ENCODE measurements at places on chromosomes 3 and 15.

DNA sequence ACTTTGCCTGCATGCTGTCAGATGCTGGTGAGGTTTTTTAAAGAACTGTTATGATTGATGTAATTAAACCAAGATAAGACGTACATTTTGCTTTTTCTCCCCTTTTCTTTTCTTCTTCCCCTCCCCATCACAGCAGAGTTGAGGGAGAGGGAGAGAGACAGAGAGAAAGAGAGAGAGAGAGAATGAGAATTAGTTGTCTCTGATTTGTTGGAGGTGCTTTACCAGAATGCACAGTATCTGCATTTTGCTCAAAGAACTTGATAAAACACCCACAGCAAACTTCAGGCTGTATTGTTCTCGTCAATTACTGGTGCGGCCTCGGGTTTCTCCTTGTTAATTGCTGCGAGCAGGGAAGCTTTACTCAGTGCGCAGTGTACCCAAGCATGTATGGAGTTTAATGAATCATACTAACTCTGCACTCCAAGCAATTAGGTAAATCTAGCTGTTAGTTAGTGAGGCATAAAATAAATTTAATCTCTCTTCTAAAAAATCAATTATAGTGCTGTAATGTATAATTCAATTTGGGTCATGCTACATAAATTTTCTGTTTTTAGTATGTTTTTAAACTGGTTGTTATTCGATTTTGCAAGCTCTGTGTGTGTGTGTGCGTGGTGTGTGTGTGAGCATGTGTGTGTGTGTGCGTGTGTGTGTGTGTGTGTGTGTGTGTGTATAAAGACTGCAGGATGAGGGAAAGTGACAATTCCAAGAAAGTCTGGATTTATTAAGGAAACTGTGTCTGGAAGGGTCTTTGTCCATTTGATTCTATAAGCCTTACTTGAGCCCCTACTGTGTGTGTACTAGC lies 273.4 kb downstream of the TLE3 start:
- DNase-seq: no peak

DNA sequence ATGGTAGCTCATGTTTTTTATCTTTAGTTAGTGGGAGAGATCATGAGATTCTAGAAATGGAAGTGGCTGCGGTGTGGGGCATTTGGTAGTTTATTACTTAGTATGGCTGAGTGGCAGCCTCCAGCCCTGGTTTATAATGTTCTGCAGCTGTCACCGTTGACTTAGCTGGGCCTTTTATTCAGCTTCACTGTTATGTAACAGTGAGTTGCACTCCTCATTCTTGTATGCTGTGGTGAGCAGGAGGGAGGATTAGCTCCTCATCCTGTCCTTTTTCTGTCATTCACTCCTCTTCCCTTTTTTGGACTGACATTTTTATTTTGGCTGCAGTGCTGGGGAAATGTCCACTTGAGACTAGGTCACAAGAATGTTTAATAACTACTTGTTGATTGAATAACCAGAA lies 29.5 kb downstream of the RAD54L2 start:
- DNase-seq: no peak

DNA sequence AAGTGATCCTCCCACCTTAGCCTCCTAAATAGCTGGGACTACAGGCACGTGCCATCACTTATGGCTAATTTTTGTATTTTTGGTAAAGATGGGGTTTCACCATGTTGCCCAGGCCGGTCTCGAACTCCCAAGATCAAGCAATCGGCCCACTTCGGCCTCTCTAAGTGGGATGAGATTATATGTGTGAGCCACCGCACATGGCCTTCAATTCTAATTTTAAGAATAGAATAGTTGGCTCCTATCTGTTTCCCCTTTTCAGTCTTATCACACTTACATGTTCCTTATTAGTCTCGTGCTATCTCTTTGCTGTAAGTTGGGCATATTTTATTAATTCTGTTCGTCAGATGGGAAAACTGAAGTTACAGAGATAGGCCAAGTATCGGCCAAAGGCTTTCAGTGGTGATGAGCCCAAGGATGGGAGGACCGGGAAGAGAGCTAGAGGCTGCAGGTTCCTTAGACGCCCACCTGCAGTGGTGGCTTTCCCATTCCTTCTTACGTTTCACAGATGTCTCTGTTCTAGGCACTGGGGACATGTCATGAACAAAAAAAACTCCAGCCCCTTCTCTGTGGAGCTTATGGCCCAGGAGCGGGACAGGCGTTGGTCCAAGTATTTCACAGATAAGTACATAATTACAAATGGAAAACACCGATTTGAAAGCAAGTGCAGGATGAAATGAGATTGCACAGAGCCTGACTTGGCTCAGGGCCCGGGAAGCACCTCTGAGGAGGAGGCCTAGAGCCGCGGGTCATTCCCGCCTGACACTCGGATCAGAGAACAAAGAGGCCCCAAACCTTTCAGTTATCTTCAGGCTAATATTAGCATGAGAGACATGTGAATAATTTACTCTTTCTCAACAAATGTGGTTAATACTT lies 91.1 kb upstream of the KLF13 start:
- DNase-seq: no peak

GRCh38 chr3:124078953-124079911 lies 87.3 kb upstream of the ROPN1 start:
- no peak for DNase-seq

- no peak for DNase-seq
Measured at GRCh38 chr3:188335656-188336055, 181.7 kb downstream of the LPP start.

DNA sequence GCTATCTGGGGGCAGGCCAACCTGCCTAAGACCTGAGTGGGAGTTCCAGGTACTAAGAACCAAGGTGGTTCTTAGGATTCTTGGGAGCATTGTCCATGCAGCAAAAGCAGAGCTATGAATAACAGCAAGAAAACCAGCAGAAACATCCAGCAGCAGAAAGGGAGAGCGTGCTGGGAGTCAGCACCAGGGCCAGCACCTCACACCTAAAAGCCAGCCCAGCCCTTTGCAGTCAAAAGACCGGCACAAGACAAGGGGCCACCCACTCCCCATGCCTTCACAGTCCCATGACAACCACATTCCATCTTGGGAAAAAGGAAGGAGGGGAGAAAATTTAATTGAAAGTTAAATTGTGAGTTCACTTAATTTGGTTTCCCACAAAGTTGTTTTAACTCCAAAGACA lies 364.9 kb downstream of the AGBL1 start:
- no peak for DNase-seq

DNA sequence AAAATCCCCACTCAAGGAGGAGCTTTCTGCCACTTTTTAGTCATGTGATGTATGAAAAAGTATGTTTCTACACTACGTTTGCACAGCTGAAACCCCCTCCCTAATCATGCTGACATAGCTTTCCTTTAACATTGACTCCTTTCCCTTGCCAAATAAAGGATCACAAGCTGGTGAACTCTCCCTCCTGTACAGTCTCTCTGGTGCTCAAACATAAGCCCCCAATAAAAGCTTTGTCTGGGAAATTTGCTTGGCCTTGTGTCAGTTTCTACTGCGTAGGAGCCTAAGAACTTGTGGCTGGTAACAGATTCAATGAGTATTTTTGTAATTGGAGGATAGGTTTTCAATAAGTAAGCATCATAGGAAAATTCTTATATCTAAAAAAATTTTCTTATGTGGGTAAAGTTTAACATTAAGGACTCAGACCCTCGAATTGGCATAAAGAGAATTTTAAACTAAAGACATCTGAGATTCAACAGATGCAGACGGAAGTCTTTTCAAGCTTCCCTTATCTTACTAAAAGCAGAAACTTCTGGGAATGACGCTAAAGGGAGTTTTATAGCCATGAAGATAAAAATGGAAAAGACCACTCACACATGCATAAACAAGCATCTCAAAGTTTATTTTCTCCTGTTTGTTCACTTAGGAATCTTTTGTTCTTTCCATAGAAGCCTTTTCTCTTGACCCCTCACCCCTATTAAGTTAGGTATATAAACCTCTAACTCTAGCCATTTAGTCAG lies 44.1 kb upstream of the P2RY1 start:
- DNase-seq: peak; percentile 32

DNA sequence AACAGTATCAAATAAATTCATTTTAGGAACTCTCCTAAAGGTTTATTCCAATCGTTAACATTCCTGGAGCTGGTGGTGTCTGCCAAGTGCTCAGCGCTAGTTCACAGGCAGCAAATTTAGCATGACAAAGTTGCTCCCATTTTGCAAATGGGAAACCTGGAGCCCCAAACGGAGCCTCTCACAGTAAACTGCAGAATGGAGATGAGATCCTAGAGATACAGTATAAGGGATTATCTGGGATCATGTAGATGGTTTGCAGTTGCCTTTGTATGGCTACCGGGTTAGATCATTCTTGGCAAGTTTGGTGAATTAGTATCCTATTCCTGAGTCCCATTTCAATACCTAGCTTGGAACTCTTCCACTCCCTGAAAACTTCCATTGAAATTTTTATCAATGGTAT lies 173.7 kb downstream of the CDIN1 start:
- no peak for DNase-seq

DNA sequence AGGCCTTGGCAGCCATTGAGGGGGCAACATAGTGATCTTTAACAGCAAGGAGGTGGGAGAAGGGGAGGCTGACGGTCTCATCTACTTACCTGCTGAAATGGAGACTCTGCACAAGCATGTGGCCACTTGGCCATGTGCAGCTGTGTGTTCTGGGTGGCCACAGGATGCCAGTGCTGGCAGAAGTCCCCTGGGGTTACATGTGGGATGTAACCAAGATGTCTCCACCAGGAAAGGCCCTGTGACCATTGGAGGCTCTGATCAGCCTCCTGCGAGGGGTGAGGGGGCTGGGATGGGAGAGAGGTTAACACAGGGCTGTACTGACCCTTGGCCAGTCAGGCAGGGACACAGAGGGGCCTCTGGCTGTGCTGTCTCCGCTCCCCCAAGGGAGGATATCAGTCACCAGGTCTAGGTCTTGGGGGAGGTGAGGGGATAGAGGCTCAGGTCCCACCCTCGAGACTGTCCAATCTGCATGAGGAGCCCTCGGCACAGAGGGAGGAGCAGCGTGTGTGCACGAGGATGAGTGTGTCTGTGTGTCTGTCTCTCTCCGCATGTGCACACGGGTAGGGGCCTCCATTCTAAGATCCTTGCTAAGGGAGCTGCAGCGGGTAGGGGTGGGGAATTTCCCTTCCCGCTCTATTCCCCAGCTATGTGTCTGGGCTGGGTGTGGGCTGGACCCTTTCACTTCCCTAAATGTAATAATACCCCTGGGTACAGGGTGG lies 19.5 kb downstream of the PRKCD start:
- no peak for DNase-seq

- DNase-seq: no peak
Measured at GRCh38 chr3:43970920-43971319, 270.8 kb upstream of the TOPAZ1 start.

GRCh38 chr15:90028376-90028944 lies 27.3 kb downstream of the ZNF710 start:
- no peak for DNase-seq

DNA sequence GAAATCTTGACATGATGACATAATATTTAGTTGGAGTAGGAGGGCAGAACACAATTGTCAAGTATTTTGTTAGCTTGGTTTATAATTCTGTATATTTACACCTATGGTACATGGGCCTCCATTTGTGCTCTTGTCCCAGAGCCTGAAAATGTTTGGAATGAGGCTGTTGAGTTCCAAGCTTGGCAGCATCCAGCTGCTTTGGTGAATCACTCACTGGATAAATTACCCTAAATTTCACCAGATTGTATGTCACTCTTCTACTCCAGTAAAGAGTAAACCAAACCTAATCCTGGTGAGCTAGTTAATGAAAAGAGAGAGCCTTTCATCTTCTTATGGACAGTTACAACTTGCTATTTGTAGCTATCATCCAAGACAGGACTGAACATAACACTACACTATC lies 928.7 kb downstream of the DIPK2A start:
- no peak for DNase-seq

DNA sequence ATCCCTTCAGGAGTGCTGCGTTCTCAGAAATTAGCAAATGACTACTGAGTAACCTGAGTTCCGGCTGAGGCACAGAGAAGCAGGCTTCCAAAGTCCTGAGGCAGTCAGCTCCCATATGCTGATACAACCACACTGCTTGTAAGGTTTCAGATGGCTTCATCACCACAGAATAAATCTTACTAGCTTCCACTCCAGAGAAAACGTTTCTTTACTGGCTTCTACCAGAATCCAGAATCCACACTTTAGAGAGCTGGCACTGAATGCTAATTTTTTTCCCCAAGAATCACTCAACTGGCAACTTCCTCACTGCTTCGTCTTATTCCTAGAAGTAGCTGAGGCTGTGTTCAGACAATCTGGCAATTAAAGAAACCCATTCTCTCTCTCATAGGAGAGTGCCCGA lies 21.4 kb downstream of the TAMM41 start:
- no peak for DNase-seq

DNA sequence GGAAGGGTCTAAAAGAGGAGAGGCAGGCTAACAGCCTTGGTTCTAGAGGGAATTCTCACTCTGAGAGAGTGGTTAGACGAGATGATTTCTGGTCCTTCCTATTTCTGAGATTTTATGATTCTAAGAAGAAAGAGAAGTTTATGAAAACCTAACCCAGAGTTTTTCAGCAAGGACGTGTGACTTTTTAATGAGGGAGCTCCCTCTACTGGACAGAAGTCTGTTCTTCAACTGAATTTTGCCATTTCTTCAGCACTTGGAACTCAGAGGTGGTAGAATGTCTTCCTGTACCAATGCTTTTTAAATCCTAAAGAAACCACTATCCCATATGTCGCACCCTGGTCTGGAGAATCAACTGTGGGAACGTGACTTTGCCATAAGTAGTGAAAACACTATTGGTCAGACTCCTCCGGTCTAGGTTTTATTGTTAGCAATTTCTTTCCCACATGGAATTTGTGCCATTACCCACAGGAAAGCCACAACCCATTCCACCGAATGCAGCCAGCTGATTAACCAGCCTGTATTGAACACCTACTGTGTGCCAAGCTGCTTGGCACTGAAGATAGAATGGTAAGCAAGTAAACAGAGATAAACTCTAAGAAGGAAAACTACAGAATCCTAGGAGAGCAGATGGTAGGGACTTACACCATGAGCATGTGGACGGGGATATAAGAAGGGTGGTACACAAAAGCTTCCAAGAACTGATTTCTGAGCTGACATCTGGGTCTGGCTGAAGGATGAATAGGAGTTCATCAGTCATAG lies 199.5 kb upstream of the LMCD1 start:
- DNase-seq: no peak

GRCh38 chr3:39101022-39101689 lies 6.3 kb downstream of the GORASP1 start:
- DNase-seq: no peak

GRCh38 chr3:30269751-30270445 lies 336.5 kb upstream of the TGFBR2 start:
- no peak for DNase-seq

GRCh38 chr3:1506090-1506489 lies 413.3 kb downstream of the CNTN6 start:
- no peak for DNase-seq

DNA sequence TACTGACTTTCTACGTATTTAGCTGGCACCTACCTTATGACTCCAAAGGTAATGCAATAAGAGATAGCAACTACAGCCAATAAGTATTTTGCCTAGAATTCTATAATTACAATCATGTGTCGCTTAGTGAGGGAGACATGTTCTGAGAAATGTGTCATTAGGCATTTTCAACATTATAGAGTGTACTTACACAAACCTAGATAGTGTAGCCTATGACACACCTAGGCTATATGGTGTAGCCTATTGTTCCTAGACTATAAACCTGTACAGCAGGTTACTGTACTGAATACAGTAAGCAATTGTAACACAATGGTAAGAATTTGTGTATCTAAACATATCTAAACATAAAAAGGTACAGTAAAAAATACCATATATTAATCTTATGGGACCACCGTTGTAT lies 363.4 kb upstream of the DPH6 start:
- DNase-seq: no peak
